ENCODE measurements at places on chromosomes 7 and 10.

DNA sequence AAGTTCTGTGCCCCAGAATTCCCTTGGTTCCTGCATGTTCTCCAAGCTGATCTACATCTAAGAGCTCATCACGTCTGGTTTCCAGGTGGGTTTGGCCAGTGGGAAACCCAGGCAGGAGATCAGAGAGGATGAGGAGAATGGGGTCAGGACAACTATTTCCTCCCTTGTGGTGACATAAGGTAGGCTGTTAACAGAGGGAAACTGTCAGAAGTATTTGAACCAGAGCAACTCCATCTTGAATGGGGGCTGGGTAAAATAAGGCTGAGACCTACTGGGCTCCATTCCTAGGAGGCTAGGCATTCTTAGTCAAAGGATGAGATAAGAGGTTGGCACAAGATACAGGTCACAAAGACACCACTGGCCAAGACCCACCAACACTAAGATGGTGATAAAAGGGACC, 19.1 kb downstream of the GARIN1A start:
- no peak for DNase-seq

DNA sequence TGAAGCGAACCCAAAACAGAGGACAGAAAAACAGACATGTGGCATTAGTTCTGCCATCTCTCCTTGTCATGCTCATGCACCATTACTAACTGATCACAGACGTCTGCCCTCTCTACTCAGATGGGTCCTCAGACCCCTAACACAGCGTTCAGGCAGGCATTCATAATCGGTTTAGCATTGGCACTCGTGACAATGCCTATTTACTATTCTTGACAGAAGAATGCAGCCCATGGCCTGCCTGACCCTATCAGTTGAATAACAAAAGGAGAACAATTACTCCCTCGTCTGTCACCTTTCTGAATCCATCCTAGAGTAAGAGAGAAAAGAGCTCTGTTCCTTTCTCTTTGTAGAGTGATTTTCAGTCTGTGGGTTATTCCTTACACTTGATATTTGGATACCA, 194.6 kb upstream of the PHYHIPL start:
- no peak for DNase-seq

- DNase-seq, result no peak
Measured at GRCh38 chr7:24851786-24852185, 94.5 kb upstream of the GSDME start.

DNA sequence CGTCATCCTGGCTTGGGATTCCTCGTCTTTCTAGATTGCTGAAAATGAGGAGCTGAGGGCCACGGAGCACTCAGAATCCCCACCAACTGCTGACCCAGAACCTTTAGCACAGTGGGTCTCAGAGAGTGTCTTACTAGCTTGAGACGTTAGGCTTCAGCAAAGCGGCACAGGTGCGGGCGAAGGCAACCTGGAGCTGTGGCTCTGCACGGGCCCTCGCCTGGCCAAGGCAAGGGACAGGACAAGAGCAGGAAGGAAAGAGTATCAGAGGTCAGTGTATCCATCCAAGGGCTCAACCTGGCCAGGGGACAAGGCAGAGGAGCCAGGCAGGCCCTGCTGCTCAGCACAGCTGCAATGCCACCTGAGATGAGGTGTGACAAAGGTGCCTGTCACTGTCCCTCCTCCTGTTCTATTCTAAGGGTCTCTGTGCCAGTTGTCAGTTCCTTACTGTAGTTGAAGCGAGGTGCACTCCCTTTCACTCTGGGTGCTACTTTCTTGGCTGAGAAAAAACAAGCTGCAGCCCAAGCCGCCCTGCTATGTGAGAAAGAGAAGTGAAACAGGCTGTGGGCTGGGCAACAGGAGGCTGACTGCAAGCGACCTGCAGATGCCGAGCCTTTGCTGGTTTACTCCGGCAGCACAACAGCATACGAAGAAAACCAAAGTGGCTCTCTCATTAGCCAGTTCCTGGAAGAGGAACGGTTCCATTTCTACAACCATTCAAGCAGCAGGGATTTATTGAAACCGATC, 33.3 kb upstream of the KDM7A start:
- peak; percentile 71 for DNase-seq

DNA sequence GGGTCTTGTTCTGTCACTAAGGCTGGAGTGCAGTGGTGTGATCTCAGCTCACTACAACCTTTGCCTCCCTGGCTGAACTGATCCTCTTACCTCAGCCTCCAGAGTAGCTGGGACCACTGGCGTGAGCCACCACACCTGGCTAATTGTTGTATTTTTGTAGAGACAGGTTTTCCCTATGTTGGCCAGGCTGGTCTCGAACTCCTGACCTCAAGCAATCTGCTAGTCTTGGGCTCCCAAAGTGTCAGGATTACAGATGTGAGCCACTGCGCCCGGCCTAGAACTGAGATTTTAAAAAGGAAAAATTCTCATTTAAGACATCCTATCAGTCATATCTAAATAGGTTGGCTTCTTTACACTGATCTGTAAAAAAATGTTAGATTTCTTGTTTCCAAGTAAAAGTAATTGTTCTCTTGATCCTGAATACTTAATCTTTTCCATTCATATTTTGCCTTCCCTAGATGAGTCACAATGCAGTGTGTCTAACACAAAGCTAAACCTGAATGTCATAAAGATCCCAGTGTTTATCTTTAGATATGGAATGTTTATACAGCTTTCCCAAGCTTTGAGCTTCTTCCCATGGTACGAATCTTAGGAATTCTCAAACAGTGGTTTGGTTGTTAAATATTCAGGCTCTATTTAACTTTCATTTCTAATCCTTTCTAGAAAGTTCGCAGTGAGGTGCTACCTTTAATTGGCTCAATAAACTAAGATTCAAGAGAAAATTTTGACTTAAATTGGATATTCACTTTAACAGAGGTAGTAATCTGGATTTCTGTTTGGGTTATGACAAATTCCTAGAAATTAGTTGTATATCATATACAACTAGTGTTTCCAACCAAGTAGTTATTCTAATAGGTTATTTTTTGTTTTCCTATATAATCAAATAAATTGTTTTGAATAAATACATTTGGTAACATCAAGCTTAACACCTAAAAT, 12.1 kb upstream of the LAMB1 start:
- no peak for DNase-seq

DNA sequence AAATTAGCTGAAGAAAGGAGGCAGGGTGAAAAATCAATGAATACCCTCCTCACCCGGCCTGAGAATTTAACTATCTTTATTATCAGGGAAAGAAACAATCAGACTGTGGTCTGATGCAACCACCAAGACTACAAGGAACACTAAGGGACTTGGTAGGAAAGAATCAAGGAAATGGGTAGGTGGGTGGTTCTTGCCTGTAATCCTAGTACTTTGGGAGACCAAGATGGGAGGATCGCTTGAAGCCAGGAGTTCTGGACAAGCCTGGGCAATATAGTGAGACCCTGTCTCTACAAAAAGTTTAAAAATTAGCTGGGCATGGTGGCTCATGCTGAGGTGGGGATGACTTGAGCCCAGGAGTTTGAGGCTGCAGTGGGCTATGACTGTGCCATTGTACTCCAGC, 12.6 kb downstream of the SMURF1 start:
- no peak for DNase-seq

DNA sequence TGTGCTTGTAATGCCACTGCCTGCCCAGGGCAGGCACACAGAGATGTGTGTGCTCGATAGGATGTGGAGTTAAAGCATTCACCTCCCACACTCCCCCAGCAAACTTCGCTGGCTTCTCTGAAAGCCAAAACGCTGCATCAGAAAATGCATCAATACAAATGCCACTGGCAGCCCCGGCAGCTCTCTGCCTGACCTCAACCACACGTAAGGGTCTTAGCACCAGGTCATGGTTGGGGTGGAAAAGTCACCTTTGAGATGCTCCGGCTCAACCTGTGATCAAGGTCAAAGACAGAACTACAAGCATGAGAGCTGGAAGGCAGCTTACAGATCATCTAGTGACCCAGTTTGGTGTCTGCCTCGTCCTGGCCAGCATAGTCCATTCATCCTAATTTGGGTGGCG, 114.4 kb upstream of the NANOS1 start:
- DNase-seq, result no peak

GRCh38 chr7:133957845-133958244, 169.3 kb upstream of the LRGUK start:
- no peak for DNase-seq

GRCh38 chr7:147567043-147567442, 1023.5 kb upstream of the C7orf33 start:
- DNase-seq, result no peak

DNA sequence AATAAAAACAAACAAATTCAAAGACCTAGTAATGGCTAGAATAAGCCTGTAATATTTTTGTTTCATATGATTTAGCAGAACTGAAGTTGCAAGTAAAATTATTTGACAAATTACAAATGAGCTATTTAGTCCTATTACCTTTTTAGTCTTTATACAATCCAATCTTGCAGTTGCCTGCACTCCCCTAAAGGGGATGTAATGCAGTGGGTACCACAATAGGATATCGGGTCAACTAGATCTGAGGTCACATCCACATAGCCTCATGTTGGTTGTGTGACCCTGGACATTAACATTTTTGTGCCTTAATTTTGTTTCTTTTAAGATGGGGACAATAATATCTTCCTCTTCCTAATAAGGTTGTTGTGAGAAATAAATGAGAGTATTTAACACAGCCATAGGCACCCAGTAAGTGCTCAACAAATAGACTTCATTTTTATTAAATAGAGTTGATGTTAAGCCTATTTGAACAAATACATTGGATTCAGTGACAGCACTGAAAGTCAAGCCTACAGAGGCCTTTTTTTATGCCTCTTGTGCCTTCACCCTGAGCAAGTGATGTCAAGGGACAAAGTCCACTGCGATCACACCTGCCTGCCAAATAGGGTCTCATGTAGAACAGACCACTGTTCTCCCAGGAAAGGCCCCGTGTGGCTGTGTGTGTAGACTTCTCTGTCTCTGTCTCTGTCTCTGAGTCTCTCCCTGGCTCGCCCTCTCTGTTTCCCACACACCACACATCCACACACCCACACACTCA, 124.8 kb downstream of the EVX1 start:
- no peak for DNase-seq

DNA sequence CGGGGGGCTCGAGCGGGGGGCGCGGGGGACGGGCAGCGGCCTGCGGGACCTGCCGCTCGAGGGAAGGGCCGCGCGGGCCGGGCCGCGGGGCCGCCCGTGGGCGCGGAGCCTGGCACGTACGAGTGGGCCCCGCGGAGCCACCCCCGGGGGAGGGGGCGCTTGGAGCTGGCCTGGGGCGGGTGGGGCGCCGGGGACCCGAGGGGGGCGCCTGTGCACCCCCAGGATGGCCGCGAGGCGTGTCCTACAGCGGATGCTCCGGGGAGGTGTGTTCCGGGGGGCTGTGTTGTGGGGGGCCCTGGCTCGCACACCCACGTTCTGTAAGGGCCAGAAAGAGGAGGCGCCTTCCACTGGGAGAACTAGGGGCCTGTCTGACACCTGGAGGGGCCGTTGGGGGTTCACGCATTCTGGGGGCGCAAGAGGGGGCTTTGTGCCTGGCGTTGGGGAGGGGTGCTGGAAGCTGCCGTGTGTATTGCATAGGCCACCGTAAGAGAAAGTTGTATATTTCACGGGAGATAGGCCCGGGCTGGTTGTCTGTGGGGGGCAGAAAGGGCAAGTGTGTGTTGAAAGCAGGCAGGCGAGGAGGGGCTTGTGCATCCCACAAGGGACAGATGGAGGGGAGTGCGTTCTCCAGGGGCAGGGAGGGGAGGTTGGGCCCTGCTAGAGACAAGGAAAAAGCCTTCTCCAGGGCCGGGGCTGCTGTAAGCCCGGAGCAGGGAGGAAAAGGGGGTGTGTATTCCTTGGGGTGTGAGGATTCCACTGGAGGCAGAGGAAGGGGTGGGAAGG, 663 bp downstream of the VPS37D start:
- DNase-seq, result no peak
